ENCODE measurements at places on chromosomes 6 and 20.

DNA sequence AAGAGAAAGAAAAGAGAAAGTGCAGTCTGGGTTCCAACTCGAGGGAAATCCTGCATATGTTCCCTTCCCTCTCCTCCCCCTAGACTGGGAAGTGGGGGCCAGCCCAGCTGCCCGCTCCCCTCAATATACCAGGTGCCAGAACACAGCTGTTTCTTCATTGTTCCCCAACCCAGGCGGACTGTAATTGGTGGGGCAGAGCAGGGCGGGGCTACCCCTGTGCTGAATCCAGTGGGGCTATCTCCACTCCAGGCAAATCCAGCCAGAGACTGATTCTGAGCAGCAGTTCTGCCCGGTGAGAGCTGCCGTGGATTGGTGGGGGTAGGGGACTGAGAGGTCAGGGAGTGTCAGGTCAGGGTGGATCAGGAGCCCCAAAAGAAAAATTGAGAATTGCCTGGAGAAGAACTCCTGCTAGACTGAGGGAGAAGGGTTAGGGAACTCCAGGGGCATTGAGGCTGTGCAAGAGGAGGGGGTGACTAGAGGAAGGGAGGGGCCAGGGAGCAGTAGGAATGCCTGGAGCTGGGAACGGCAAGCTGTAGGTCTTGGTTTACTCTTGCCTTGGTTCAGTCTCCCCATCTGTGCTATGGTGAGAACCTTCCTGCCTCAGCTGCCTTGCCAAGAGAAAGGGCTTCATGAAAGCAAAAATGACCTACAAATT, at the start of gene MYMX:
Gene MYMX (plus strand): TSS at position 250 of the 655 bp plus-strand sequence. CDS start 546 bp downstream, outside the sequence.
- DNase-seq: no peak

DNA sequence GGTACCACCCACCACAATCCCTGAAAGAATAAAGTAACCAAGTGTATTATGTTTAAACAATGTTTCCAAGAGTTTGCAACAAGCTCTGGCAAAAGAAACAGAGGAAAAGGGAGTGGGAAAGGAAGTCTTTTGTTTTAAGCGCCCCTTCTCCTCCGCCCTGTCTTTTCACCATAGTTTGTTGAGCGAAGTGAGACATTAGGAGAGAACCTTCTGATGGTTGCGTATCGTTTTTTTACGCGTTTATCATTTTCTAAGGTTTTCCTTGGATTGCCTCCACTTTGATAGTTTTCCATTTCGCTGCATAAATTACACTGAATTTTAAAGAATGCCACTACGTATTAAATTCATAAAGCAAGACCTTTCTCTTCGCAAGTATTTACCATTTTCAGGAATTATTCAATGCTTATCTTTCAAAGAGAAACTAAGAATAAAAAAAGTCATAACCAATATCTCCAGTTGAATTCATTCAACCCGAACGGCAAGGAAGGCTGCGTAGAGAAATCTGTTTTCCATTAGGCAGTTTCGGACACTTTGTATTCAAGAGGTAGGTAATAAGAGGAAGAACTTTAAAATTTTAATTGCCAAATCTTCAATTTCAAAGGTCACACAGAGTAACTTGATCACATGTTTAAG, 920 bp upstream of the EPHA7 start:
- DNase-seq: no peak

GRCh38 chr6:91383207-91383606, 796.3 kb upstream of the MAP3K7 start:
- DNase-seq: no peak

DNA sequence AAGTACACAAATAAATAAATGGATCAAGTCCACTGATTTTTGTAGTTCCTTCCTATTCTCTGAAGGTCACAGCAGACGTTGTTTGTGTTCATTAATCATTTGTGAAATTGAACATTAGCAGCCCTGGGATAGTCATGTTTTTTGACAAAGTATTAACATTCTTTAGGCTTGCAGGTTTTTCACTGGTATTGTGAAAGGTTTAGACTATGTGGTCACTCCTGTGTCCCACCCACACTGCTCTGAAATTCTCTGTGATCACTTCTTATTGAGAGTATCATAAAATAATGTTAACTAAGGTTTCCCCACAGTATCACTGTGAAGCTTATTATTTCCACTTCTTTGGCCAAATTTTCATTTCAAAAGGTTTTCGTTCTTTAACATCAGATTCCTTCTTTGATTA, 3.5 kb downstream of the FAM83B start:
- DNase-seq: no peak

- no peak for DNase-seq
These were observed 11.8 kb downstream of the CPNE5 start for GRCh38 chr6:36827261-36828079.

DNA sequence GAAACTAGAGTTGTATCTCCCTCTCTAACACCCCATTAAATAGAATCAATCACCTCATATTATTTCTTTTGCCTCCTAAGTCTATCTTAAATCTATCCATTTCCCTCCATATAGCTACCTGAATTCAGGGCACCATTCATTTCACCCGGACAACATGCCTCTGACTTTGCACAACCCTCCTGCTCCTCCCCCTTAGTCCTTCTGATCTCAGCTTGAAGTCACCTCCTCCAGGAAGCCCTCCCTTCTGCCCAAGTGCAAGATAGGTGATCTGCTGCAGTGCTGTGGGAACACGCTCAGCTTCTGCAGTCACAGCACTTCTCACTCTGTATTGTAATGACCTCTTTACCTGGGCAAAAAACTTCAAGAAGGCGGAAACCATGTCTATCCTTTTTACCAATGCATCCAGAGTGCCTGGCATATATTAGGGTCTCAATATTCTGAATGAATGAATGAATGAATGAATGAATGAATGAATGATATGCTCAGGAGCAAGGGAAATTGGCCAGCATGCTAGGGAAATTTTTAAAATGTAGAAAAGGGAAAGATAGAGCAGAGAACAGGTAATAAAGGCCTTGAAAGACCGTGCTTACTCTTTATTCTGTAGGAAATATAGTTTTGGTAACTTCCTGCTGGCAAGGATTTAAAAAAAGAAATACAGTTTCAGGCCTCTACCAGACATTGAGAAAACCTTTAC, 41.7 kb downstream of the MBOAT1 start:
- DNase-seq: no peak

- DNase-seq: no peak
These were observed 49.9 kb downstream of the BMP5 start for GRCh38 chr6:55825402-55826051.

- DNase-seq: no peak
These were observed 394.9 kb upstream of the FLRT3 start for GRCh38 chr20:14732343-14732742.

- DNase-seq: no peak
These were observed 989.7 kb upstream of the FLRT3 start for GRCh38 chr20:15327123-15327522.

GRCh38 chr20:56572172-56572571, 39.1 kb downstream of the FAM209B start:
- DNase-seq: no peak

DNA sequence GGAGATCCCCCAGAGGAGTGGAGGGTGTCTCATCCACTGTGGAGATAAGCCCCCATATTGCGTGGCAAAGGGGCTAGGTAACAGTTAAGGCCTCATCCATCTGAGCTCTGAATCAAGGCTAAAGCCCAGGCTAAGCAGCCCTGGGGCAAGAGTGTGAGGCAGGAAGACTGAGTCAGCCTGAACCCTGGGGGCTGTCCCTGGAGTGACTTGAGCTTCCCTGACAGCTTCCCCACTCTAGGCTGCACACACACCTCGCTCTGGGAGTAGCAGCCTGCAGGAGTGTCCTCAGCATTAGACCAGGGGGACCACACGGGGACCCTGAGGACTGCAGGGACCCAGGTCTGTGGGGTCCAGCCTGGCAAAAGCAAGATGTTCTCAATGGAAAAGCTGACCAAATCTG, 27.9 kb downstream of the UBD start:
- DNase-seq: no peak

DNA sequence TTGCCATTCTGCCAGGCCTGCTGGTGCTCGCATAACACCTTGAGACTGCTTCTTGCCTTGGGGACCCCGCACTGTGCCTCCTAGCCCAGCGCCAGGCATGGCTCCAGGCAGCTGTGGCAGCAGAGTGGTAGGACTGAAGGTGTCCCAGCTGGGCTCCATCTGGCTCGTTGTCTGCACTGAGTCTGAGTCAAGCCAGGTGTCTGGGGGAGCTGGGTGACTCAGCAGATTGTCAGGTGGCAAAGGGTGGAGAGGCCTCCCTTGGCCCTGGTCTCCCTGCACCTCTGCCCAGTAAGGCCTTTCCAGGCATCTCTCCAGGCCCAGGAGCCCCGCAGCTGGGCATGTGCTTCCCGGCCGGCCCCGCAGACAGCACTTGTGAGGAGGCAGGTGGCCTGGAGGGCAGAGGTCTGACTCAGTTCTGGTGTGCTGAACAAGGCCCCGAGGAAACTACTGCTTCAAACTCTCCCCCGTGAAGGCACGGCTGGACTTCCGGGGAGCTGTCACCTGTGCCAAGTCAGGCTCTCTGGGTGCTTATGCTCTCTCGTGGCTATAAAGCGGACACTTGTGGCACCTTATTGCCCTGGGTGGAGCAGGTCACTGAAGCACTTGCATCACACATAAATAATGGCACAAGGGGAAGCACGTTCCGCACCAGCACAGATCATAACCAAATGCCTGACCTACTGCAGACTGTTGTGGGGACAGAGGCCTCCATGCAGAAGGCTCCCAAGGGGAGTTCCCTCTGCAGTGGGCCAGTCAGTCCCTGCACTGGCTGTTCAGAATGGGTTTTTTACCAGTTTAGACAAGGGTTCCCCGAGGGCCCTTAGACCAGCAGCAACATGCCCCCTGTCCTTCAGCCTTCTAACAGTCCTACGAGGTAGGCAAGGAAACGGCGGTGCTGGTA, 27.5 kb downstream of the FOXC1 start:
- DNase-seq: no peak

- DNase-seq: no peak
These were observed 117.7 kb downstream of the RPS12 start for GRCh38 chr6:132931936-132932514.

- no peak for DNase-seq
These were observed 140.8 kb upstream of the PTPN1 start for GRCh38 chr20:50369225-50370035.

- no peak for DNase-seq
These were observed 36.1 kb downstream of the CAP2 start for GRCh38 chr6:17429383-17430061.

- DNase-seq: no peak
These were observed 373.8 kb upstream of the MMS22L start for GRCh38 chr6:97656706-97657350.

DNA sequence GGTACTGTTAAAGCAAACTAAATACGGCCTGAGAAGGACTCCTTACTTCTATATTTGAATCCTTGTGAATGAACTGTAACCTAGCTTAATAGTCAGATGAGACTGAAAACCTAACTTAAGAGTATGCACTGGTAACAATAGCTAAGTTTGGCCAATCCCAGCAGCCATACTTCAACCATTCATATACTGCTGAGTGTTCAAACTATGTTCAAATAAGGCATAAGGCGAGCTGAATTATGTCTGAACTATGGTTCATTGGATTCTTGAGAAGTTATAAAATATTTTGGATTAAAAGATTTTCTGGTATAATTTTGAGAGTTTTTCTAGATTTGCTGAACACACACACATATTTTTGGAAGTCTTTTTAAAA, 2.2 kb downstream of the SMPDL3A start:
- DNase-seq: no peak

GRCh38 chr6:157075549-157076450, 247.5 kb downstream of the TMEM242 start:
- DNase-seq: no peak

DNA sequence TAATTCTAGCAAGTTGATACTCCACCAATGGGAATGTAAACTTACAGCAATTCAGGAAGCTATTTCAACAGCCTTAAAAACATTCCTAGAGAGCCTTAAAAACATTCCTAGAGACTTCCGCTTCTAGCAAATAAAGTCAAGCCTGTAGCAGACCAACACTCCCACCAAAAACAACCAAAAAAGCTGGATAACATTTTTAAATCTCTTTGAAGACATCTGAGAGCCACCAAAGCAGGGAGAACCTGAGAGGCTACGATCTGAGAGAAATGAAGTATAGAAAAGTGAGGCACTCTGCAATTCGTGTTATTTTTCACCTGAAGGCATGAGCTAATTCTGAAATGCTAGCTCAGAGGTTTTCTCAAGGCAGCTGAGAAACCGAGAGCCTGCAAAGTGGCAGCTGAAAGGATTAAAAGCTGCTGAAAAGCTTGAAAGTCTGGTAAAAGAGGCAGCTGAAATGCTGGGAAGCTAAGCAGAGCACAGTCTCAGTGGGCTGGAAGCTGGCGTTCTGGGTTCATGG, 20.9 kb downstream of the GPR63 start:
- no peak for DNase-seq

- no peak for DNase-seq
These were observed 815.7 kb downstream of the QKI start for GRCh38 chr6:164230259-164230658.

DNA sequence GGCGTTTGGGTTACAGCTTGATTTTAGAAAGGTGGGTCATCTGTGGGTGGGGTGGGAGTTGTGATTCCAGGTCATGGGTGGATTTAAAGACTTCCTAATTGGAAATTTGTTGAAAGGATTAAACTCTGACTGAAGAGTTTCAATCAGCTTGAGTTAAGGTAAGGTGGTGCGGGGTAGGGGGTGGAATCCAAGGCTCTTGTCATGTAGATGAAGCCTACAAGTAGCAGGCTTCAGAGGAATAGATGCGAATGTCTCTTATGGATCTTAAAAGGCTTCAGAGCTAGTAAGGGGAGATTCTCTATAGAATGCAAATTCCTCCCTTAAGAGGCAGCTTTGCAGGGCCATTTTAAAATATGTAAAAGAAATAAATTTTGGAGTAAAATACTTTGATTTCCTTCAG, 645.3 kb downstream of the FRK start:
- DNase-seq: no peak

- DNase-seq: no peak
These were observed 102.7 kb upstream of the MLIP start for GRCh38 chr6:54008589-54008988.

DNA sequence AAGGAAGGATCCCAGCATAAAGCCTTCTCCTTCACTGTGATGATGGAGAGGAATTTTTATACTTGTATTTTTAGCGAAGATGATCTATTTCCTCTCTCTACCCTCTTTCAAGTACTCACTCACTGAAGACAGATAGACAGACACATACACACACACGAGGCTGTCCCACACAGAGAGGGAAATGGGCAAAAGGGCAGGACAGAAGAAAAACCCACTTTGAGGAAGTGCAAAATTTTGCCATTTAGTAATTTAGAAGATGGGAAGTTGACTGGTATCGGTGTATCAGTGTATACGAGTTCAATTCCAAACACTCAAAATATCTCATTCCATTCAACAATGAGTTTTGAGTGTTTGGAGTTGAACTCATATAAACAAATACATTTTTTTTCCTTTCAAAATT, 30.9 kb downstream of the HEBP2 start:
- no peak for DNase-seq

- no peak for DNase-seq
These were observed 630.7 kb downstream of the HACE1 start for GRCh38 chr6:104229057-104229456.

DNA sequence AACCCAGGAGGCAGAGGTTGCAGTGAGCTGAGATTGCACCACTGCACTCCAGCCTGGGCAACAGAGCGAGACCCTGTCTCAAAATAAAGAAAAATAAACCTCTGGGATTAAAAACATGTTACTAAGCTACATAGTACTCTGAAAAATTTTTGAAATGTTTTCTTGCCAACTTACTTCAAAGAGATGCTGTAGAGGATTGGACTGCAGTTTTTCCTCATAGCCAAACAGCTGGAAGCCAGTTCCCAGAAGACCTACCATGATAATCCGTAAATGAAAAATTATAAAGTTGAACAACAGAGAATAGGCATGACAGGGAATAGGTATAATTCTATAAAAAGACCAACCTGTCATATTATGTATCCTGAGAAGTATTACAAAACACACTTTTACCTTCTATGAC, 48.0 kb downstream of the RARS2 start:
- no peak for DNase-seq
